Right ventricle myocardium inferior (tissue), 1 donor: ENCODE measurements at places on chromosomes 5 and 9.
A peak's percentile ranks its signal among the peaks of the same experiment; 100 is the strongest.

GRCh38 chr9:94600715-94601114 lies 7.1 kb upstream of the FBP2 start:
- no peak for DNase-seq

GRCh38 chr5:178989311-178989710 lies 5.8 kb downstream of the GRM6 start:
- DNase-seq, result no peak

- no peak for DNase-seq
These were observed 102.3 kb downstream of the PJA2 start for GRCh38 chr5:109307456-109307855.

DNA sequence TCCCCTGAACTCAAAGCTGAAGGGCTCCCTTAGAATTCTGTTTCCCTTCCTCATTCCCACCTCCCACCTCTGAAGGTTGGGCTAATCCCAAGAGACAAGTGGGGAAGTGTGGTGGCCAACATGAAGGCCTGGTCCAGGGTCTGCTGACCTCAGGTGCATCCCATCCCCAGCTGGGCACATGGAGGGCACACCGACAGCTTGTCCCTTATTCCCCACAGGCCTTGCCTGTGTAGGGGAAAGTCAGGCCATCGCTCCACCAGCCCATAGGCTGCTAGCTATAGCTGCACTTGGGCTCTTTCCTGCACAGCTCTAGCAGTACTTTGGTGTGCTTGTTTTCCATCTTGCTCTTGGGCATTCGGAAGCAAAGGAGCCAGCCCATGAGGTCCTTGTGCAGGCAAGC lies 247.7 kb downstream of the CDH12 start:
- DNase-seq, result no peak

DNA sequence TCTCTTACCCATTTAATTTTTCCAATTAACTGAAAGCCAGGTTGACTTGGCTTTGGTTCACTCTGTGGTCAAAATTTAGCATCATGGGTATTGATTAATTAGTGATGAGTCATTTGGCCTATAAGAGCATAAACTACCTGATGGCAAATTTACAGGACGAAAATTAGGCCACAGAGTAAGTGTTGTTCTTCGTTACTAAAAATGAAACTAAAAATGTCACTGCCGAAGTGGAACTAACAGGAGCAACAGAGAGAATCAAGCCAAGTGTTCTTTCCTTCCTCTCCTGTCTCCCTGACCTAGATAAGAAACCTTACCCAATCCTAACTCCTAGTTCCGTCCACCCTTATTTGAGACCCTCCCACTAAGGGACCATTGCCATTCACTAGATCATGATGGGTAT lies 176.9 kb downstream of the RAB3C start:
- DNase-seq, result no peak

- peak; percentile 96 for DNase-seq
These were observed 63.4 kb upstream of the ABCA1 start for GRCh38 chr9:104991144-104991953.

GRCh38 chr9:135379540-135380267 lies 99.9 kb upstream of the PPP1R26 start:
- DNase-seq, result peak; percentile 45
